Inflammatory macrophage treated with lipopolysaccharide for 1 hour (primary cell): ENCODE measurements at places on chromosomes 6 and 20.

- peak; percentile 37 for DNase-seq
Observed at GRCh38 chr6:36593569-36594028, 563 bp upstream of the SRSF3 start.

DNA sequence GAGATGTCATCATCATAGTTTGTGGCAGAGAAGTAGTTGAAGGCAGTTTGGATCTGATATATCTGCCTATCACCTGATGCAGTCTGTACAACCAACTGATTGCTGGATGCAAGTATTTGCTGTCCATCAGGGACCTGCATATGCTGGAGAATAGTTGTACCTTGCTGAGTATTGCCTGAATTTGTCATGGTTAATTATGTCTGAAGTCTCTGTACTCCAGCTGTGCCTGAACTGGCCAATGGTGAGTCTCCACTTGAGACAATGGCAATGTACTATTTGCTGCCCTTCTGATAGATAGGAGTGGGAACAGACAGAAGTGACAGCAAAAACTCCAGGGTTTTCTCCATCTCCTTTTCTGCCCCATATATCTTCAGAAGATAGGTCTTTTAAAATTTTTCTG, 531.5 kb downstream of the EPHA7 start:
- DNase-seq = no peak

DNA sequence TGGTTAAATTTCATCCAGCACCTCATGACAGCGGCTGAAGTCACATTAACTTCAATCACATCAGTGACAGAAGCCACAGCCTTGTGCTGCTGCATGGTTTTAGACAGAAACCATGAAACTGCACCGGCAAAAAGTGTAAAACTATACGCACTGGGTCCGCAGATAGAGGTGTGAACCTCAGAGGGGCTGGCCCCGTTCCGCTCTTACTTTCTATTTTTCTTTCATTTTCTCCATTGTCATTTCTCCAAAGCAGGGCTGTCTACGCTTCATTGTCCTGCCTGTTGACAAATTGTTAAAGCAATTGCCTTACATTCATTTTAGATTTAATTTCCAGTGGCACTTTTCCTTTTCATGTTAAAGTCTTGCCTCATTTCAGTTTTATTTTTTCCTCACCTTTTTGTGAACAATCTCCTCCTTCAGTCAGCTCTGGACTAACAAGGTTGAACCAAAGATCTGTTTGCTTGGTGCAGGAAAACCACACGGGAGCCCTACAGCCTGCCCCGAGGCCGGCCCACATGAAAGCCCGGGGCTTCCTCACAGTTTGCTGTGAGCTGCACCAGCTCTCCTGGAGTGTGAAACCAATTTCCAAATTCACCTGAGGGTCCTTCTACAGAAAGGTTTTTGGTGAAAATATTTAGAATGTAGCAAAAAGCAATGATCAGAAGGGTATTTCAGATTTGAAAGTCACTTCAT, 63.7 kb downstream of the PRR18 start:
- DNase-seq = no peak

DNA sequence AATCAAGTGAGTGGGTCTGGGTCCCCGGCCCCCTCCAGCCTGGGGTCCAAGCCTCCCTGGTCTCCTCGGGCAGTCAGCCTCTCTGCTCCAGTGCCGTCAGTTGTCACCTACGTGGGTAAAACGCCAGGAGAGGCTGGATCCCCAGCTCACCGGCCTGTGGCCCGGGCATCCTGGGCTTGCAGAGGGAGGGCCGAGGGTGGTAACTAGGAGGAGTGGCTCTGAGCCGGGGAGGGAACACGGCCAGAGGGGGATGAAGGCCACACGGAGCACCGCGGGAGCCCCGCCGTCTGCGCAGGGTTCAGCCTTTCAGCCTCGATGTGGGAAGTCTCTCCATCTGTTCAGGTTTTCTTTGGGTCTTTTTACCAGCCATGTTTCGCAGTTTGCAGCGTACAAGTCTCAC, 29.5 kb upstream of the BHLHE23 start:
- DNase-seq = no peak

GRCh38 chr6:167572841-167573271, 248.0 kb downstream of the TTLL2 start:
- no peak for DNase-seq

DNA sequence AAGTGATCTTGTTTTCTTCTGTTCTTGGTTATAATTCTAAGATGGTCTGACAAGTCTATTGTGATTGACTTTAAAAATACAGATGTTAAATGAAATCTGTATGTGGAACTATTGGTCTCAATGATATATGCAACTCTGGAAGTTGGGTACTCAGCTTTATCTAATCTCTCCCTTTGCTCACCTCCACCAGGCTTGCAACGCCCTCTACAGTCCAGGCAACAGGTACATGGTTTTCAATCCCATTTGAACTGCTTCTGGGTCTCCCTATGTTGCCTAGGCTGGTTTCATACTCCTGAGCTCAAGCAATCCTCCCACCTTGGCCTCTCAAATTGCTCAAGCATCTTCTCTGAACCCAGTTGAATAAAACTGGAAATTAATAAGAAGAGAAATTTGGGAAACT, 25.6 kb upstream of the HLA-DQB1 start:
- DNase-seq = no peak

DNA sequence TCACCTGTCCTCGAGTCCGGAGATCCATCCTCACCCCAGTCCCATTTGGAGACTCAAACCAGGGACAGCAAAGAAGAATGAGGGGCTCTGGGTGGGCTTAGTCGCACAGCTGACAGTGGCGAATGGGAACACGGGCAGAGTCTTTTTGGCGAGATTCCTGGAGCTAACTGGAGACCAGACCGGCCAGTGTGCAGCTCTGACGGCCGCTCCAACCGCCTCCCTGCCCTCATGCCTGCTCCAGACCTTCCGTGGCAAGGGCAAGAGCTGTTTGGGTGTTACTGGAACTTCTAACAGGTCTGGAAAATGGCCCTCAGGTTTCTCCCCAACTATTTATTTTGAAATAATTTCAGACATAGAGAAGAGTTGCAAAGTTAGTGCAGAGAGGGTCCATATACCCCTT, 75.6 kb downstream of the IRF4 start:
- no peak for DNase-seq

DNA sequence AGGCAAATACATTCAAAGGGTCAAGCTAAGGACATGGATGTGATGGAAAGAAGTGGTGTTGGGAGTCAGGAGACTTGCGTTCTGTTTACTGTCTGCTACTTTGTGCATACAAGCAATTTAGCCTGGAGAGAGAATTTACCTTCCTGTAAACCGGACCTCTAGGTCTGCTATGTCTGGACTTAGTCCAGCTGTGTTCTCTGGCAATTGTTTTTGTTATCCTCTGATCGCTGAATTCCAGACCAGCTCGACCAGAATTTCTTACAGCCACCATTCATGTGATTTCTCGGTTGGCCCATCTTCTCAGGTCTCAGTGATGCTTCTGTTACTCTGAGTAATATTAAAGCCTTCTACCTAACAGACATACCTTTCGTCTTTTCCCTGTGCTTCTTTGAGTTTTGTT, 75.2 kb downstream of the LRRC1 start:
- no peak for DNase-seq

DNA sequence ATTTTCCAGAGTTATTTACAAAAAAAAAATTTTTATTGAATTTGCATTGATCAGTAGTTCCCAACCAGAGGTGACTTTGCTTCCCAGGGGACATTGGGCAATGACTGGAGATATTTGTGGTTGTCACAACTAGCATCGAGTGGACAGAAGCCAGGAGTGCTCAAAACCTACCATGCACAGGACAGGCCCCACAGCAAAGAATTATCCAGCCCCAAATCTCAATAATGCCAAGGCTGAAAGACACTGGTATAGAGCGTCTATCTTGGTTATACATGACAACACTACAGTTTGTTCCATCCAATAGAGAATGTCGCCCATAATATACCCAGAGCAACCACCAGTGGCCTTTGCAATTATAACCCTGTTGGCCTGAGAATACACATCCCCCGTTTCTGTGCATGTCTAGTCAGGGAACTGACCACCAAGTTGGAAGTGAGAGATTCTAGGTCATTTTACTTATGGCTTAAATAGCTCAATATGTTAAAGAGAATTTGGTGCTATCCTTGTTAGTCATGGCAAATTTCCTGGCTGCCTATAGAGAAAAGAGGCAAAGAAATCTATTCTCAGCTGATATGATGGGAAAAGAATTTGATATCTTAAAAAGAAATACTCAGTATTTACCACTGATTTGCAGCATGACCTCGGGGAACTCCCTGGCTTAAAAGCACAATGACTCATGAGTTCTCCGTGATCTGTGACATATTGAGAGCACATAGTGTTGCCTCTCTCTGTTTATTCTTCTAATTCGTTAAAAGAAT, 76.0 kb upstream of the ADTRP start:
- DNase-seq = peak; percentile 67

GRCh38 chr20:31278178-31278577, 20.7 kb downstream of the DEFB115 start:
- DNase-seq = no peak

DNA sequence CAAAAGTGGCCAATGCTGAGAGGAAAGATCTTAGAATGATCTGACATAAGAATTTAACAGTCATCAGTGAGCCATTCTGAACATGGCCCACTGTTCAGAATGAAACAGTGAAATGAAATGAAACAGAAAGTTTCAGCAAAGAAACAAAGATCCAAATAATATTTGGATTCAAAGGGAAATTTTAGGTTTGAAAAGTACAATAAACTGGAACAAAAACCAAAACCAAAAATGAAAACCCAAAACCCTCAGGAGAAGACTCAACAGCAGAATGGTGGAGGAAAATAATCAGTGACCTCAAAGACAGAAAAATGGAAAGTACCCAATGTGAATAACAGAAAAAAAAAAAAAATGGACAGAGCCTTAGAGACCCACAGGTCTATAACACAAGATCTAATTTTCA, 66.1 kb upstream of the EMILIN3 start:
- no peak for DNase-seq

DNA sequence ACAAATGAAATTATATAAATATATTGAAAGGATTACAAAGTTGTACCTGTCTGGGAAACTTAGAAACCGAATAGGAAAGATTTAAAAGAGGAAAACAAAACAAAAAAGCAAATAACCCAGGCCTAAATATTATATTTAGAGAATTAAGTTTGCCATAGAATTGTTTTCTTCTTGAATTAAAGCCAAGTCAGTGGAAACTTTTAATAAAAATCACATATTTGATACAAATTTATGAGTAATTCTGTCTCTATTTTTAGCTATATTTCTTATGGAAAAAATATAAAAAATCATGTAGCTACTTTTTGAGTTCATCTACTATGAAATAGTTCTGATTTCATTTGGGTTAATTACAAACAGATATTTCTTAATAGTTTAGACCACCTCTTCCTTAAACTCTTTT, 470.2 kb upstream of the HSF2 start:
- no peak for DNase-seq

DNA sequence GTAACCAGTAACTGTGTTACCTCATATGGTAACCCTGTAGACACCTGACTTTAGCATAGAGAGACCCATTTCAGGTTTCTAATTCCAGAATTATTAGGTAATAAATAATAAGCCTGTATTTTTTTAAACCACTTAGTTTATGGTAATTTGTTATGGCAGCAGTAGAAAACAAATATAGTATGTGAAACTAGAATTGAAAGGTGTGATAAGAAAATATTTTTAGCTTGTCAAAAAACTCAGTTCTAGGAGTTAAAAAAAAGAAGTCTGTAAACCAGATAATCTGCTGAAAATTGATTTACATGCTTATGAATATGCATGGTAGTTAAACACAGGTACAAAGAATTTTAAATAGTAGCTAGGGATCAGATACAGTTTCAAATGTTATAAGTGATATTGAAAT, 695.0 kb upstream of the GJE1 start:
- DNase-seq = no peak

- DNase-seq = no peak
Observed at GRCh38 chr20:1674361-1674760, 16.8 kb upstream of the SIRPG start.

DNA sequence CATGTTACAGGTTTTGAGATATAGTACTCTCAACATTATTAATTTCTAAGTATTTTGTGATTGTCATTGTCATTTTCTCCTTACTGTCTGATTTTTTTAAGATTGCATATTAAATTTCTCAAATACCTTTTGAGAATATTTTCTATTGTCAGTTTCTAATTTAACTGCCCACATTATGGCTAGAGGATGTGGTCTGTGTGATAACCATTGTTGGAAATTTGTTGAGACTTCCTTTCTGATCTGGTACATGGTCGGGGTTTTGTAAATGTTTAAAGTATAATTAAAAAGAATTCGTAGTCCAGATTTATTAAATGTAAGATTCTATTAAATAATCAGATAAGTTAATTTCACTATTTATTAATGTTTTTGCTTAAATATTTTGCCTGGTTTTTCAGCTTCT, 60.1 kb downstream of the SLX4IP start:
- DNase-seq = no peak

DNA sequence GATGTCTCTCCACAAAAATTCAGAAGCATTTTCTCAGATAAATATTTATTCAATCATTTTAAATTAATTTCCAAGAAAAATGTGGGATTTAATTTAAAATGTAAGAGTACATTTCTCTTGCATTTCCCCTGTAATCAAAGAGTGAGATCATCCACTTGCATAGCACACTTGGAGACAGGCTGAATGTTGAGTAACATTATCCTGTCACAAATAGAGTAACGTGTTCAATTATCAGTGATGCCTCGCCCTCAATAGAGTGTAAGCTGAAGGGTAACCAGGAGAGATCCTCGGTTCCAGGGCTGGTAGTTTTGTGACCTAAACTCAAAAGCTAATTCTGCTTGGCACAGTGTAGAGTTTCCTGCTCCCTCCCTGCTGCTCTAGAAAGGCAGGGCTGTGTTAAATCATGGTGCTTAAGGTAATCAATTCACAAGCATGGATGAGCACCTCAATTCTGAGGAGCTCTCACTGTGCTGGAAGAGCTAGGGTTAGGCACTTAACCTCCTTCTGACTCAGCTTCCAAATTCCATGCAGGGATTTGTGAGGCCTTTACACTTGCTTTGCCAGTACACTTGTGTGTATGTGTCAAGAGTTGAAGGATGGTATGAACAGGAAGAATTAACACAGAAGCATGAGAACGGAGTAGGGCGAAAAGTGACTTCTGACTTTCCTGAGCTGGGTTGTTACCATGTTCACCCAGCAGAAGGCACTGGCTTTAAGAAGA, 56.6 kb downstream of the MMUT start:
- DNase-seq = no peak

- DNase-seq = no peak
Observed at GRCh38 chr20:15199698-15200097, 862.3 kb upstream of the FLRT3 start.

- no peak for DNase-seq
Observed at GRCh38 chr6:110319843-110320242, 38.3 kb downstream of the METTL24 start.

- no peak for DNase-seq
Observed at GRCh38 chr6:132316970-132317369, 84.3 kb downstream of the MOXD1 start.

GRCh38 chr20:10247440-10247839, 28.8 kb downstream of the SNAP25 start:
- DNase-seq = no peak
